ENCODE measurements at places on chromosomes 4 and X.
A peak's percentile ranks its signal among the peaks of the same experiment; 100 is the strongest.

- no peak for DNase-seq
Measured at GRCh38 chr4:96355414-96355813, 515.5 kb downstream of the PDHA2 start.

DNA sequence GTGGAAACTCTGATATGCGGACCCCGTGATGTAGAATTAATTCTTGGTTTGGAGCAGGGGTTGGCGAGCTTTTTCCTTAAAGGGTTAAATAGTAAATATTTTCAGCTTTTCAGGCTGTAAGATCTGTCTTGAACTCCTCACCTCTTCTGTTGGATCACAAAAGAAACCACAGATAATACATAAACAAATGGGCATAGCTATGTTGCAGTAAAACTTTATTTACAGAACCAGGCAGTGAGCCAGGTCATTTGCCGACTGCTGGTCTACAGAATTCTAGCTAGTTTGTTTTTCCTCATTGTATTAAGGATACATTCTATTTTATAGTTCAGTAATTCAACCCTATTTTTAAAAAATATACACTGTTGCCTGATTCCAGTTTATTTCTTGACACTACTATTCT is 116.6 kb downstream of the PAPSS1 start:
- DNase-seq, result no peak

- no peak for DNase-seq
Measured at GRCh38 chr4:10743357-10743756, 58.8 kb upstream of the CLNK start.

DNA sequence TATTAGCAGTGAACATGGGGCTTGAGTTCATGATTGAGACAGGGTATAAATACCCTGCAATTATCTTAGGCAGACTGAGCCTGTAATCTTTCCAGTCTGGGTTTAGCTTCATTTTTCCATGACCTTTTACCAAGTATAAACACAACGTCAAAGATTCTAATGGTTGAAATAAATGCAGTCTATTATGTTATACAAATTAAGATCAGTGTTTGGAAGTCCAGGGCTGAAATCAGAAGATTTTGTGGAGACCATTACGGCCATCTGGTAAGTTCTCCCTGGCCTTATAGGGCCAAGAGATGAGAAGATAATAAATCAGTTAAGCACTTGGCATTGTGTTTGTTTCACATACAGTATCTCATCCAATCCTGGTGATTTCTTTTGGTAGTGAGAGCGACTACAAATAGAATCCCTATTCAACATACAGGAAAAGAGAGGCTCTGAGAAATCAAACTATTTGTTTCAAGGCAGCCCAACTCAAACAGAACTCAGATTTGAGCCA is 425.8 kb downstream of the PACRGL start:
- no peak for DNase-seq

DNA sequence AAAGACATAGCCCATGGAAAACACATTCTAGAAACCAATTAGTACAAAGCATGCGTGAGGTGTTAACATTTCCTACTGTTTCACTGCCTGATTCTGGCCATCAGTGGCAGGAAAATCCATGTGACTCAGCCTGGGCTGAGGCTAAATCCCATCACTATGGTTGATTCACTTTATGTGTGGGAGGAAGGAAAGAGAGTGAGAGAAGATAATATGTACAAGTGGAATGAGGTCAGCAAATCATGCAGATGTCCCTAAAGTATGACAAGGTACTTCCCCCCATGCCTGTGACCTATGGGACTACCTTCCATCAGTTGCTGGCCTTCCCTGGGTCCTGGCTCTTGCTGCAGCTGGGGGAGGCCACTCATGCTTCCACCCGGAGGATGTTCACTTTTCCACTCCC is 64.2 kb upstream of the MAP3K15 start:
- peak; percentile 82 for DNase-seq

- DNase-seq, result no peak
Measured at GRCh38 chrX:723781-724180, 93.2 kb downstream of the SHOX start.

DNA sequence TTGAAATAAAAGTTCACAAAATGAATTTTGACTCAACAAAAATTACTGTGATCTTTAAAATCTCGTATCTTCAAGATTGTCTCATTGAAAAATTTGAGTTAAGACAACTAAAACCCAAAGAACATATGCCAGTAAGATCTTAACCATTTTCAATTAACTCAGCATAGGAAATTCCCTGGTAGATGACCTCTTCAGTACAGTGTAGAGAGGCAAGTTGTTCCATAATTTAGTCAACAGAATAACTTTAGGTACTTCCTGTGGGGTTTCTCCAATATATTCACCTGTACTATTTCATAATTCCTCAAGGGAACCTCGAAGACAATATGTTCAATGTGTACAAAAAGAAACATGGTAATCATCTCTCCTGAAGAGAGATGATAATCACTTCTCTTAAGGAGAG is 145.3 kb downstream of the COL25A1 start:
- no peak for DNase-seq

DNA sequence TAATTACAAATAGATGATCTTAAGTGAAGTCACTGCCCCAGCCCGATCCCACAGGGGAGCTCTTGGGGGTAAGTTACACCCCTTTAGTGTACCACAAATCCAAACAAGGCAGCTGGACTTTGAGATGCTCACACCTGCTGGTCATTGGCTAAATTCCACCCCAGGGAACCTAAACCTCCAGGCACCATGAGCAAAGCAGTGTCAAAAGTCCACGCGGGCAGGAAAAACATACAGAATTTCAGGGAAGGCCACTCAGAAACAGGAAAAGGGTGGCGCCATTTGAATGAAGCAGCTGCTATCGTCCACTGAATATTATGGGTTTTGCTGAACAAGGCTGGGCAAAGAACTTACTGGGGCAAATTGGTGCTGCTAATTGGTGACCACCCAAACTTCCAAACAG is 30.9 kb downstream of the SUPT20HL1 start:
- peak; percentile 11 for DNase-seq

DNA sequence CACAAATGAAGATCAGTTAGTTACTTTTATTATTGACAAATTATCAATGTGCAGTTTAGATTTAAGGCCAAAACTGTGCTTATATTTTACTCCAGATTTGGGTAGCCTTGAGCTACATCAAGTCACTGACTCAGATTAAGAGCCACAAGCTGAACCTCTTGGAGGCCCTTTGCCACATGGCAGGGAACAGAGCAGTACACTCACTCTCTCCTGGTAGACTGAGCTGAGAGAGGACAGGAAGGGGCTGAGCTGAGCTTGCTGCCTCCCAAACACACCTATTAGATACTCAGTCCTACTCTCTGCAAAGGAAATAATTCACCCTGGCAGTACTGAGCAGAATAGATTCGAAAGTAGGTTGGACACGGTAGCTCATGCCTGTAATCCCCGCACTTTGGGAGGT is 7.8 kb downstream of the STAP1 start:
- DNase-seq, result no peak

GRCh38 chr4:15420642-15421041 is 7.2 kb upstream of the C1QTNF7 start:
- peak; percentile 20 for DNase-seq

DNA sequence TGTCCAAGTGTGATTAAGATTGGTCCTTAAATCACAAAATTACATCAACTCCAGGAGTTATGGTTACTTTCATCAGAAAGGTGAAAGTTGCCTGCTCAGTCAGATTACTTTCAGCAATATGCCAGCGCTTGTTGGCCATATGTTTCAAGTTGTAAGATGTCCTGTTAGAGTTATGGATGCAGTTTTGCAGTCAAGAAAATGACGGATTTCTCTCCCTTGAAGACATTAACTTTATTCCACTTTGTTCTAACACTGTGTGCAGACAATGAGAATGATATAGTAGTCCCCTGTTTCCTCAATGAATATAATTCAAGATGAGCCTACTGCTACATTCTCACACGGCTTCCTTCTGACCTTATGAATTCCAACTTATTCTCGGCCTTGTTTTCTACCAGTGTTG is 295.0 kb upstream of the ADGRL3 start:
- DNase-seq, result no peak

- DNase-seq, result peak; percentile 94
Measured at GRCh38 chrX:16882702-16883486, 12.7 kb upstream of the RBBP7 start.

DNA sequence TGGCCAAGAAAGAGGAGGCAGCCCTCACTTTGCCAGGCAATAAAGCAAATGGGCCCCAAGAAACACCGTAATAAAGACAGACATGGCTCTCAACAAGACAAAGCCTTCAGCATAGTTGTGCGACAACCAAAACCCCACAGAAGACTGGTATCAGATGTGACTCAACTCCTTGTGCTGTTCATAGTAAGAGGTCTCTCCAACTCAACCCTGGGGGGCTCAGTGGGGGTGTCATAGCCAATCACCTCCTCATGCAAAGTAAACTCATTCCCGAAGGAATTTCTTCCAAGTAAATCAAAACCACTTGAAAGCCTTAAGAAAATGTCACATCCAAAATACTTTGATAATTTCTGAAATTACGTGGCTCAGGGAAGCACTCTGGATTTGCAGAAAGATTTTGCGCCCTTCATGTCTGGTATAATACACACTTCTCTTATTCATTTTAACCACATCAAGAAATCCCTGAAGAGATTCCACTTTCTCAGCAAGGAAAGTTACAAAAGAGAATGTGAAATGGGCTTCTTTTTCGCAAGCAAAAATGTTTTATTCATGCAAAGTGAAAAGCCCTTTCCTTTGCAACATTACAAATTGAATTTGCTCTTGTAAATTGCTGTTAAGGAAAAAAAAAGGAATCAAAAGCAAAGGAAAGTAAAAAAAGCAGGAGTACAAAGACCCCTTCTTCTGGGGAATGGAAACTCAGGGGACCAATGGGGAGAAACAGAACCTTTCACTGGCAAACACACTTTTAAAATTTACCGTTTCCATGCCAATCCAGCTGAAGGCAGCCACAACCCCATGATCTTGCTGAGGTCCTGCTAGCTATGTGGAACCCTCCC is 137.4 kb downstream of the NSUN7 start:
- no peak for DNase-seq

DNA sequence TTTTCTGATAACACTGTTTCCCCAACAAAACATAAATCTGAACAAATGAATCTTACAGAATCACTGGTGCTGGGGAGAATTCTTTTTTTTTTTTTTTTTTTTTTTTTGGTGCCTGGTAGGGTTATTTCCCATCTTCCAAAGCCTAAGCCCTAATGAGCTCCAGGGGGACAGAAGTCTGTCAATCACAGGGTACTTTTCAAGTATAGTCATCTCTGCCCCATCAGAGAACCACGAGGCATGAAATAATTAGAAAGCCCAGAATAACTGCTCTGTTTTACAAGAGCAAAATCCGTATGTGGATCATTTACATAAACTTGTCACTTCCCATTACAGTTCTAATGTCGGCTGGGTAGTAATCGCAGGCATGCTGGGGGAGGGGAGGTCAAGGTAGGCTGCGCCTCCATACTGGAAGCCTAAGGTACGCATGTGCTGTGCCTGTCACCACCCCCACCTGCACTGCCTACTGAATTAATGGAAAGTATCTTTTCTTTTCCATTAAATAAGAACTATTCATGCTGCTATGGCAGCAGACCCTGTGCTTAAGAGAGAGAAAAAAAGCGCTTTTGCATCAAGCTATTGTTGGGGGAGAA is 164.7 kb upstream of the LEF1 start:
- DNase-seq, result no peak

DNA sequence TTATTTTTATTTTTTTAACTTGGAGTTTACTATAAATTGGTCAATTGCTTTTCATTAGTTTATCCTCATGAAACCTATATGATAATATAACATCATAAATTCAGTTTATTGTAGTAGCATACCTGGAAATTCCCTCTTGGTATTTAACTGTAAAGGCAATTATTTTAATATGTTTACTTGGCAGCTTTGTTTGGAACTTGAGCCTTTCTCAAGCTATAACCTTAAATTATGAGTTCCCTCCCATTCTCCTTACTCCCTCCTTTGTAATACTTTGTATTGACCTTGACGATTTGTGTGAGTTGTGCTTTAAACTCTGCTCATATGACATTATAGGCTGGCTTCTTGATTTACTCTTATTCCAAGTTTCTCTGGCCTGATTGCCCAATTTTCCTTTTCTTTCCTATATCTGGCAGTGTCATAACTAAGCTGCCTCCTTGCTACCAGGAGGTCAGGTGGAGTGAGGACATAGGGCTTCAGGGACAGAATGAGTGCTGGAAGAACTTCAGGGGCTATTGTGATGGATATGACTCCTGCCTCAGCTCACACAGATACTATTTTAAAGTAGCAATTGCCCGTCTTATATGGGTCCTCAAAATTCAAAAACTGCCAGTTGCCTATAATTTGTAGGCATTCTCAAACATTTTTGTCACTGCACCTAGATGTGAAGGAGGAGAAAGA is 77.7 kb downstream of the RAP1GDS1 start:
- DNase-seq, result no peak

DNA sequence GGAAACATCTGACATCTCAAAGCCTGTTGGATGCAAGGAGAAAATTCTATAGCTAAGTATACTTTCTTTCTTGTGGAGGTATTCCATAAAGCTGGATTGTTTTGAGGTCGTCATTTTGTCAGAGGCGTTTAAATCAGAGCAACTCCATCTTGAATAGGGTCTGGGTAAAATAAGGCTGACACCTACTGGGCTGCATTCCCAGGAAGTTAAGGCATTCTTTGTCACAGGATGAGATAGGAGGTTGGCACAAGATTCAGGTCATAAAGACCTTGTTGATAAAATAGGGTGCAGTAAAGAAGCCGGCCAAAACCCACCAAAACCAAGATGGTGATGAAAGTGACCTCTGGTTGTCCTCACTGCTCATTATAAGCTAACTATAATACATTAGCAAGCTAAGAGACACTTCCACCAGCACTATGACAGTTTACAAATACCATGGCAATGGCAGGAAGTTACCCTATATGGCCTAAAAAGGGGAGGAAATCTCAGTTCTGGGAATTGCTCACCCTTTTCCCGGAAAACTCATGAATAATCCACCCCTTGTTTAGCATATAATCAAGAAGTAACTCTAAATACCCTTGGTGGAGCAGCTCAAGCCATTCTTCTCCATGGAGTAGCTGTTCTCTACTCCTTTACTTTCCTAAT is 11.9 kb downstream of the HSD17B13 start:
- DNase-seq, result no peak

- DNase-seq, result peak; percentile 6
Measured at GRCh38 chr4:140856621-140857062, 100.5 kb upstream of the TBC1D9 start.

GRCh38 chr4:170770664-170771063 is 680.9 kb upstream of the AADAT start:
- DNase-seq, result no peak

DNA sequence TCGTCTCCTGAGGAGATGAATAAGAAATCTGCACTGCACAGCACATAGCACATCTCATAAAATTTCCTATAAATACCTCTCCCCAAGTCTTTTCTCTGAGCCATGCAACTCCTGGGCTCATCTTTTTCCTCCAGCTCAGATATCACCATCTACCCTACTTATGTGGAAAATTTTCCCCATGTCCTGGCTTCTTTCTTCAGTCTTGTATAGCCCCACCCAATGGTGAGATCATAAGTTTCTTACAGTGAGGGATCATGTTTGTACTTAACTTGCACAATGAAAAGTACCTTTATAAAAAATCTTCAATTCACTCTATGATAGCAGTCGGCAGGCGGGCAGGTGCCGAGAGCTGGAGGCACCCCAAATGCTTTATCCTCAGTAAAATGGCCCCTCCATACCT is 198.6 kb upstream of the S100G start:
- no peak for DNase-seq

Measured in DMS53 (cell line).